A549 (cell line): ENCODE measurements at places on chromosomes 11 and 22.

DNA sequence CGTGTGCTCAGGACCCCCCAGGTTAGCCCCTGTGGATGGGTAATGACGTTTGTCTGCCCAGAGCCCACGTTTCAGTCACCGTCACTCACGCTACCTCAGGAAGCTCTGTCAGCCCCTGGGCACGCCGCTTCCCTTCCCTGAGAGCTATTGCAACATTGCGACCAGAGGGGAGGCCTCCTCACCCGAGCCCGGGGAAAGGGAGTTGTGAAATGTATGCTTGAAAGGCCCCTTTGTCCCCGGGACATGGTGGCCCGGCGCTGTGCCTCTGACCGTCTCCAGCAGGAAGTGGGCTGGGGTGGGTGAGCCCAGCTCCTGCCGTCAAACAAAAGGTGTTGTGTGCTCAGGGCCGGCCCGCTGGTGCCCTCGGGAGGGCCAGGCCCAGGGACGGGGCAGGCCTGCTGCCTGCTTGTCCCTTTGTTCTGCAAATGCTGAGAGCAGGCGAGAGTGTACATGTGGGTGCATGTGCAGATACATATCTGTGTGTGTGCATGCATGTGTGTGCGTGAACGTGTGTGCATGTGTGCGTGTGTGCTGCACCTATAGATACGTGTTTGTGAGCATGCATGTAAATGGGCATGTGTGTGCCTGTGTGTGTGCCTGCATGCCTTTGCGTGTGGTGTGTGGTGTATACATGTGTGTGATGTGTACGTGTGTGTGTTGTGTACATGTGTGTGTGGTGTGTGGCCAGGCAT lies 1125.0 kb downstream of the BRD1 start:
- DNase-seq = no peak

DNA sequence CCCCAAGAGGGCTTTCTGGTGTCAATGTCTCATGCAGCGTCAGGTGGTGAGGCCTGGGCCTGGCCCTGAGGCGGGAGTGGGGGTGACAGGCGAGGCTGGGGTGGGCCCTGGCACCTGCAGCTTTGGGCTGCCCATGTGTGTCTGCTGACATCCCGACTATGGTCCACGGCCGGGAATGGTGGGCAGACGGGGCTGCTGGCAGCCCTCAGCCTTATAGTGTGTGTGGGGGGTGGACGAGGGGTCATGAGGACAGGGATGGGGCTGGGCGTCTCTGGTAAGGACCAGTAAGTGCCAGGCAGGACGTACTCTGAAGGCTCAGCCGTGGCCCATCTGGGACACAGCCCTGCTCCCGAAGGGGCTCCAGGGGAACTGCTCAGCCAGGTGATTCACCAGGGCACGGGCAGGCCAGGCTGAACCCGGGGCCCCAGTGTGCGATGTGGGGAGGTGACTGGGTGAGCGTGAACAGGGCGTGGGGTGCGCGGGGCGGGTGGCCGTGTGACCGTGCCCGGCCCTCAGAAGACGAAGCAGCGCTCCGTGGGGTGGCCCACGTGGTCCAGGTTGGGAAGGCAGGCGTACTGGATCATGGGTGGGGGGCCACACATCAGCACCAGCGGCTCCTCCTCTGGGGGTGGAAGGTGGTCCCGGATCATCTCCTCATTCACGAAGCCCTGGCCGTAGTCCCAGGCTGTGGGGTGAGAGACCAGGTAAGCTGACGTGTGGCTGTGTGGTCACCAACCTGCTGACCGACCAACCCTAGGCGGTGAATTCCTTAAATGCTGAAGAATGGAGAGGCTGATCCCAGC lies 4.8 kb upstream of the POLDIP3 start:
- no peak for DNase-seq

DNA sequence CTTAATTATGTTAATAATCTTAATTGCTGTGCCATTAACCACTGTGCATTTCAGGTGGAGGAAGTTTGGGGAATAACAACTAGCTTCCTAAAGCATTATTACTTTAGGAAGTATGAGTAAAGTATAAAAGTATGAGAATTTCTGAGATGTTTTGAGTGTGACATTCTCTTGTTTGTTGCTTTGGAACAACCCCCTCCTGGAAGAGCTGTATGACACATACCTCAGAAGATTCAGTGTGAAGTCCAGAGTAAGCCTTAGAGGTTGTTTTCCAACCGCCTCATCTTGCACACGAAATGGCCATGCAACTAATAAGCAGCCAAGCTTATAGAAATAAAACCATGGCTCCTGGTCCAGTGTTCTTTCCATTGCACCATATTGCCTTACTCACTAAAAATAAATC lies 21.7 kb downstream of the CCDC81 start:
- no peak for DNase-seq

DNA sequence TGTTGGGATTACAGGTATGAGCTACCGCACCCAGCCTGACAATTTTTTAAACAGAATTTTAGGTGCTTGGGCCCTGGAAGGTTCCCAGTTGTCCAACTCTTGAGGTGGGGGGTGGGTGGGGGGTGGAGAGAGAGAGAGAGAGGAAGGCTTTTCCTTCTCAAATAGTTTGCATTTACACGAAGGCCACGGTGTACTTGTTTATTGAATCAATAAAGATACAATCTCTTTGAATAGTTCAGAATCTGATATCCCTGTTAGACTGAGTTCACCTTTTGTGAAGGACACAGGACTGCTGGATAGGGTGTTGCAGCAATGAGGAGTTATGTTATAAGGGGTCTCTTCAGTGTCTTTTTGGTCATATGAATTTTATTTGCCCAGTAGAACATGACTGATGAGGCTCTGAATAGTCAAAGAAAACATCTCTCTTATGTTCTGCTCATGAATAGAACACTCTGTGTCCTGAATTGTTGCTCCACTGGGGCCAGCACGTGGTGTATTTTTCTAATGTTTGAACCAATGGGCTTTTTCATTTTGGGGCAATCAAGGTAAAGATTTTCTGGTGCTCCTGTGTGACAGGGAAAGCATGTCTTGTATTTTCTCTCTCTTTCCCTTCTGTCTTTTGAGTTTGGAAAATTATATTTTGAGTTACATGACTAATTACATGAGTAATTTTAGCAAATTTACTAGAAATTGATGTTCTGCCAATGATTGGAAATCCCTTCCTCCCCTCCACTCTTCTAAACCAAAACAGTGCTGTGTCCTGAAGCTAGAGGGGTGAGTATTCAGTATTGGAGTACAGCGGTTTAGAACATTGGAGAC lies 61.7 kb downstream of the PTPRJ start:
- DNase-seq = no peak

DNA sequence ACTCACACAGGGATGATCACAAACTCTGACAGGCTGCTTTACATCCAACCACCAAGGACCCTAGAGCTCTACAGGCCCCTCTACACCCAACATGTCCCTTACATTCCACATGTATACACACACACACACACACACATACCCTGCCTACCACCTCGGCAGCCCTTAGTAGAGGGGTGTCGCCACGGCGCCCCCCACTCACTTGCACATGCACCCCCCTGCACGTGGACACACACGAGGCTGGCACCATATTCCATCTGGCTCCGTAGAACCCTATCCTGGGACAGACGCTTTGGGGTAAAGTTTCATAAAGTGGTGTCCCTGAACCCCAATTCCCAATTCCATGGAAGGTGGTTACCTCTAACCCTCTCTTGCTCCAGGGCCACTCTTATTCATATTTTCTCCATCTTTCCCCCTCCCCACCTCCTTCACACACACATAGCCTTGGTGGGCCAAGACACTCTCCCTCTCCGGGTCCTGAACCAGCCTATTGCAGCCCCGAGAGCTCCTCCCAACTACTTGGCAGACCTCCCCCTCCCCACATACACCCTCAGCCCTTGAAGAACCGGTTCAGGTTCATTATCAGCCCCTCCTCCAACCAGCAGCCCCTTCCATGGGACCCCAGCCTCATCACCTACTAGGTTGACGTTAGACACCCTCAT lies 809 bp downstream of the PDE2A start:
- DNase-seq = no peak

DNA sequence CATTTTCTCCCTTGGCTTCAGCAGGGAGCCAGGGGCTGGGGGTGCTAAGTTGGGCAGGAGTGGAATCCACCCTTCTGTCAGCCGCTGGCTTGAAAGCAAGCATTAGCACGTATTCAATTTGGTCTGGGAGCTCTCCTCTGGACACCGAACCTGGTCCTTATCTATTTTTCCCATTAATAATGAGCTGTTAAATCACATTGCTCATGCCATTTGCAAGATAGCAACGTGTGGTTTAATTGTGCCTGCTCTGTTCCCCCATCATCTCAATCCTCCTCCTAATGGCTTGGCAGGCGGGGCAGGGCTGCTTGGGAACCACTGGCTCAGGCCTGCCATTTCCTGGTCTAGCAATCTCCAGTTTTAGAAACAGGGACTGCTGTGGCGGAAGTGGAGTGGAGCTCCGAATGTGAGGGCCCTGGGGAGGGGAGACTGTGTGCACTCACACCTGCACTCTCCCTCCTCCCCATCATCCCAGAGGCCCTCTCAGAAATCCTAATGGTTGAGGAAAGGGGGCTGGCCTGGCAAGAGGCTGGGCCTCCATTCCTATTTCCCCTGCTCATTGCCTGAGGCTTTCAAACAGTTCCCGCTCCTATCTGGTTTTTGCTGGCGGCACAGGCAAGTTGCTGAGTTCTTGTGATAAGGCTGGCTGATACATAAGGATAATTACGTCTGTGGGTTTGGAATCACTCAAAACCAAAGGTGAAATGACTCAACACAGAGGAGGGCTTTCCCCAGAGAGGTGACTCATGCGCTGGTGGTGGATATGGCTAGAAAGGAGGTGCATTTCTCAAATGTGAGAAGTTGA lies 201.2 kb upstream of the E2F8 start:
- DNase-seq = peak; percentile 77

GRCh38 chr22:22933100-22933806 lies 45.6 kb downstream of the IGLL5 start:
- no peak for DNase-seq

GRCh38 chr11:85086504-85087284 lies 540.5 kb downstream of the DLG2 start:
- no peak for DNase-seq

DNA sequence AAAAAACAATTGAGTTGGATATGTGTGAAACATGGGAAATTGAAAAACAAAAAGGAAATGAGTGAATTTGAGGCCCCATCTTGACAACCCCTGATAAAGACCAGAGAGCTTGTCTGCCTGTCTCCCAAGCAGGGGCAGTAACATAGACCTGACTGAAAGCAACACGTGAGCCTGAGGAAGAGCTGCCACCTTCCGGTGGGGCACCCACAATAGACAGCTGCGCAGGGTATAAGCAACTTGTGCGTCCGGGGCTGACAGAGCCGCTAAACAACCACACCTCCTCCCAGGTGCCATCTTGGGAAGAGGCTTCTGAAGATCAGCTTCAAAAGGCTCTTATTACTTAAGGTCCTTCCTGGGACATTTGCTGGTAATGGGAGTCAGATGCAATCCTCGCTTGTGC lies 166.8 kb downstream of the NTM start:
- no peak for DNase-seq

DNA sequence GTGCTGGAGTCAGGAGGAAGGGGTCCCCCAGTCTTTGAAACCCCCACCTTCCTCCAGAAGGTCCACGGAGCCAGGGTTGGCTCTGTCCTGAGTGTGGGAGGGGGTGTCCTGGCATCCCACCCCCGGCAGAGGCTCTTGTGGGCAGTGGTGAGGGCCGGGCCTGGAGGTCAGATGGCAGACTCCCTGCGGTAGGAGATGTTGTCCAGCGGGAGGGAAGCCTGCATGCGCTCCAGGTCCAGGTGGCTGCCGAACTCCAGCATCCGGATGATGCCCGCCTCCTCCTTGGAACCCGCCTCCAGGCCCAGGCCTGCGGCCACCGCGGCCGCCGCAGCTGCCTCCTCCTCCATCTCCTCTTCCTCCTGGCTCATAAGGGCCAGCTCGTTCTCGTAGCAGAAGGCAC lies 28.4 kb downstream of the KCNJ4 start:
- no peak for DNase-seq

GRCh38 chr22:17138513-17138912 lies 17.4 kb upstream of the TMEM121B start:
- DNase-seq = no peak

DNA sequence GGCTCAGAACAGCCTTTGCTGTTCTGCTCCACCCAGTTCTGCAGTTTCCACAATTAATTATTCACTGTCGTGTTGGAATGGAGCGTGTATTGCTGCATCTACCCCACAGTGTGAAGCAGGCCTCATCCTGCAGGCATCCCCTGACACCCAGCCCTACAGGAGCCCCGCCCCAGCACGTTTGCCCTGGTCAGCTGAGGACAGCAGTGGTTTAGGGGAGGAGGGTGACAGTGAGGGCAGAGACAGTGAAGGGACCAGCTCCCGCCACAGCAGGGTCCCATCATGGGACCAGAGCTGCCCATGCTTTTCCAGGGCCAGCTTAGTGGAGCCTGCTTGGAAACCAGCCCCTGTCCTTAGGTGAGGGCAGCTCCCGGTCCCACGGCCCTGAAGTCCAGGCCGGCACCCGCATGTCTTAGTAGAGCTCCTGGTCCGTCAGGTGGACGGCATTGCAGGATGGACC lies 273.0 kb downstream of the TBC1D22A start:
- DNase-seq = no peak
